ENCODE measurements at places on chromosomes 5 and 9.

GRCh38 chr5:33170411-33170810, 270.4 kb upstream of the TARS1 start:
- no peak for DNase-seq

DNA sequence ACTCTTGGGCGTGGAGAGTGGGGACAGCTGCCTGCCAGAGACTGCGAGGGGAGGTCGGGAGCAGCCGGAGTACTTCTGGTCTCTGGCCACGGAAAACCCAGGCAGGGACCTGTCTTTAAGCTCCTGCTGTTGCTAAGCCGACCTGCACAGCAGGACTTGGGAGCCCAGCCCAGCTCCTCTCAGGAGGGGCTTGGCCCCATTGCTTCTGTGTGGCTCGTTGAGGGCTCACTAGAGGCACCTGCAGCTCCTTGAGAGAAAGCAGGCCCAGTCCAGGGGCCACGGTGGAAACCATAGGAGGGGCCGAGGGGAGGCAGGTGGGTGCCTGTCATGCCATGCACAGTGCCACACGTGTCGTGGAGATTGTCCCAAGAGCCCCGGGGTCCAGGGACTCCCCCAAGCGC, 3.3 kb upstream of the LCN2 start:
- DNase-seq = no peak

DNA sequence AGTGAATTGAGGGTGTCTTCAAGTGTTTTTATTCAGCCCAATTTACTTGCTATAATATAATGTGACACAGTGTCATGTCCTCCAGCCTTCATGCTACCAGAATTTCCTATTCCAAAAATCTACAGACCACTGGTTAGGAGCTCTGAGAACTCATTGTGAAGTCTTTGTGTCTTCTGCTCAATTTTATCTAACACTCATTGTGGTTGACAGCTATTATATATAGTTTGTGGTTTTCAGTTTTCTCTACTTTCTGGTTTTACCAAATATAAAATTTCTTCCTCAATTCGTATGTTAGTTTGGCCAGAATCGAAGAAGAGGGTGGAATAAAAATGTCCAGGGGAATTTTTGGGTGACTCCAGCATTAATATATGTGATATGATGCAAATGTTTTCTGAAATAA, 509.3 kb upstream of the NUDT12 start:
- DNase-seq = no peak

DNA sequence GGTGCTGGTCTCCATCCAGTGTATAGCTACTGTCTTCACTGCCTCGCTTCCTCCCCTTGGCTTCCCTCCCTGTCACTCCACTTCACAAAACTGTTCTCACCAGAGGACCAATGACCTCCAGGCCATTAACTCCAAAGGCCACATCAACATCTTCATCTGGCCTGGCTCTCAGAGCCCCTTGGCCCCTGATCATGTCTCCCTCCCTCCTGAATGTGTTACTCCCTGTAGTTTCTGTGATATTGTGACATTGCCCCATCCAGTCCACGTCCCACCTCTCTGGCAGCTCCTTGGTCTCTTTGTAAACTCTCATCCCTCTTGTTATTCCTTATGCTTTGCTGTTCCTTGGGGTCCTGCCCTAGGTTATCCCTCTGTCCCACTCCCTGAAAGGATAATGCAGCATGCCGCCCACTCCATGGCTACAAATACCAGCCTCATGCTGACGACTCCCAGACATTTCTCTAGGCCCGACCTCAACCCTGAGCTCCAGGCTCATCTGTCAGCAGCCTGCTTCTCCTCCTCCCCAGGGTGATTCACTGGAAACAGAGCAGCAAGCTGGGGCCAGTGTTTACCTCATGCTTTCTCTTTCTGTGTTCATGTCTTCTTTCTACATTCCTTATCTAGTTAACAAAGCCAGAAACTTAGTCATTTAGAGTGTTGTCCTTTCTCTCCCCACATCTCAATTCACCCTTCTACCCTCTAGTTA, 312.2 kb downstream of the SPOCK1 start:
- peak; percentile 56 for DNase-seq

DNA sequence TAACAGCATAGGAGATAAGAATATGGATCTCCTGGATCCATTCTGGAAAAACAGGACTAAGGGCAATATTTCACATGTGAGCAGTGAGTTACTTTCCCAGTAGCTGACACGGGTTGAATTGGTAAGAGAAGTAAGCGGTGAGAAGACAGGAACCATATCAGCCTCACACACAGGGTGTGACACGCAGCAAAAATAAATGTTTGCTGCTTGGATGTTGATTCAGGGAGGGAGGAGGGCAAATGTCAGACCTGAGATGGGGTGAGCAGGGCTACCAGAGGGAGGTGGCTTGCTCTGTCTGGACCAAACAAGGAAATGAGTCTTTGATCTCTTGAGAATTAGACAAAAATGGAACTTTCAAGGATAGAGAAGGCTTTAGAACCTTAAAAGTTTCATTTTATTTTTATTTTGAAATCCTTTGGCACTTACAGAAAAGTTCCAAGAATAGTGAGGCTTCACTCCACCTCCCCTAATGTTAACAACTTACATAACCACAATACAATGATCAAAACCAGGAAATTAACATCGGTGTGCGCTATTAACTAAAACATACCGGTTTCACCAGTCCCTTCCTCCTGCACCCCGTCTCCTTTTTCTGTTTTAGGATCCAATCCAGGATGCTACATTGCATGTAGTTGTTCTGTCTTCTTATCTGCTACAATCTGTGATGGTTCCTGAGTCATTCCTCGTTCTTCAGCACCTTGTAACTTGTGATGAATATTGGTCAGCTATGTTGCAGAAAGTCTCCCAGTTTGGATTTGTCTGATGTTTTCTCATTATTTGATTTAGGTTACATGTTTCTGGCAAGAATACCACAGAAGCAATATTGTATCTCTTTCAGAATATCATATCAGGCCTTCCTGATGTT, 20.5 kb upstream of the ARHGEF28 start:
- no peak for DNase-seq

DNA sequence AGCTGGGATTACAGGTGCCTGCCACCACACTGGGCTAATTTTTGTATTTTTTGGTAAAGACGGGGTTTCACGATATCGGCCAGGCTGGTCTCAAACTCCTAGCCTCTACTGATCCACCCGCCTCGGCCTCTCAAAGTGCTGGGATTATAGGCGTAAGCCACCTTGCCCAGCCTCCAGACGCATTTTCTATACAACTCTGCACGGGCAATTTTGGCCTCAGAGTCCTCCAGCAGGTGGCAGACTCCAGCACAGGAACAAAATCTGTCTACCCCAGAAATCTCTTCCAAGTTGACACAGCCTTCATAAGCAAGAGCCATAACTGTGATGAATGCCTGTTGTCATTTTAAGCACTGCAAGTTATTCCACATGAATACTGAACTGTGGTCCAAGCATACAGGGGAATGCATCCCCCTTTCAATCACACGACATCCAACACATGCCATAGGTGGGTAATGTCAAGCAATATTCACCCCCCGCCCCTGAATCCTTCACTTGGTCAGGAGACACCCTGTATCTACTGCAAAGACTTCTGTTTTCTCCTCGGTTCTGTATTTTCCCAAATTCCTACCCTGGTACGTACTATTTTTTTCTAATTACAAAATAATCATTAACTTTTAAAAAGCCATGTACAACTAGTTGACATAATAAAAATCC, 50.8 kb downstream of the ALDH7A1 start:
- no peak for DNase-seq

DNA sequence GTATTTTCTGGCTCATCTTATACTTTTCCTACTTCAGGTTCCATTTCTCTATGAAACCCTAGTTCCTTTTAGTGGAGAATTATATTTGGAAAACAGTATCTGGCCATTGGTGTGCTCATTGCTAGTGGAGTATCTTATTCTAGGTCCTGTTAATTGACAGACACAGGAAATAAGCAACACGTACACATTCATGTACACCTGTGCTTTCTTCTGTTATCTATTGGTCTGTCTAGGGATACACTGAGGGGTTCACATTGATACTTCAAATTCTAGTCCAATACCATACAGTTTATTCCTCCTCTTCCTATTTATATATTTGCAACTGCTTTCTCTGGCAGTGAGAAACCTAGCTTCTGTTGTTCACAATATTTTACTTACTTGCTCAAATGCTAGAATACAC, 110.2 kb downstream of the FER start:
- DNase-seq = no peak

DNA sequence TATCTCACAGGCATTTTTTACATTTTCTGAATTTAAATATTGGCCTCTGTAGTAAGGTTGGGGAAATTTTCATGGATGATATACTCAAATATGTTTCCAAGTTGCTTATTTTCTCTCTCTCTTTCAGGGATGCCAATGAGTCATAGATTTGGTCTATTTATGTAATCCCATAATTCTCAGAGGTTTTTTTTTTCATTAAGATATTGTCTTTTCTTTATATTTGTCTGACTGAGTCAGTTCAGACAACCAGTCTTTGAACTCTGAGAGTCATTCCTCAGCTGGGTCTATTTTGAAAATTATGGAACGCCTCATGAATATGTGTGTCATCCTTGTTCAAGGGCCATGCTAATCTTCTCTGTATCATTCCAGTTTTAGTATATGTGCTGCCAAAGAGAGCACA, 223.2 kb downstream of the PCSK1 start:
- peak; percentile 61 for DNase-seq

GRCh38 chr9:29685531-29685930, 2112.2 kb upstream of the C9orf72 start:
- no peak for DNase-seq
